Activated naive CD4-positive, alpha-beta T cell treated with anti-CD3 and anti-CD28 coated beads for 36 hours (primary cell): ENCODE measurements at places on chromosomes 3 and 15. TPM values are rescaled to one million over a fixed set of nuclear protein-coding genes. Genes with fewer than 3 reads are reported as not detected.

- no peak for DNase-seq
These were observed 55.2 kb downstream of the IQSEC1 start for GRCh38 chr3:13018043-13018451.

- DNase-seq: no peak
These were observed 398.5 kb downstream of the VPS13C start for GRCh38 chr15:61661791-61662190.

DNA sequence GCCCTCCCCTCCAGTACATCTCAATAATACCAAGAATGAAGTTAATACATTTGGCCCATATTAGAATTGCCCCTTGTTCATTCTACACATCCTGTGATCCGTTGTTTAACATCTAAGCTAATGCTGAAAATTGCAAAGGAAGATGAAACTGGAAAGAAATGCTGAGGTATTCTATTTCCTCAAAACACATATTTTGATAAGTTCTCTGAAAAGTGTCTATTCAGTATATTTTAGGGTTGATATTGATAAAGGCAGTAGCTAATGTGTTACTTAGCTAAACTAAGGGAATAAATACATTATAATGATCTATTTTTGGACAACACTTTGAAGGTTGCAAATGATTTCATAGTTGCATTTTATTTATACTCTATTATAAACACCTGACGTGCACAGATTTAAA is 702.6 kb upstream of the ROBO1 start:
- DNase-seq: no peak

DNA sequence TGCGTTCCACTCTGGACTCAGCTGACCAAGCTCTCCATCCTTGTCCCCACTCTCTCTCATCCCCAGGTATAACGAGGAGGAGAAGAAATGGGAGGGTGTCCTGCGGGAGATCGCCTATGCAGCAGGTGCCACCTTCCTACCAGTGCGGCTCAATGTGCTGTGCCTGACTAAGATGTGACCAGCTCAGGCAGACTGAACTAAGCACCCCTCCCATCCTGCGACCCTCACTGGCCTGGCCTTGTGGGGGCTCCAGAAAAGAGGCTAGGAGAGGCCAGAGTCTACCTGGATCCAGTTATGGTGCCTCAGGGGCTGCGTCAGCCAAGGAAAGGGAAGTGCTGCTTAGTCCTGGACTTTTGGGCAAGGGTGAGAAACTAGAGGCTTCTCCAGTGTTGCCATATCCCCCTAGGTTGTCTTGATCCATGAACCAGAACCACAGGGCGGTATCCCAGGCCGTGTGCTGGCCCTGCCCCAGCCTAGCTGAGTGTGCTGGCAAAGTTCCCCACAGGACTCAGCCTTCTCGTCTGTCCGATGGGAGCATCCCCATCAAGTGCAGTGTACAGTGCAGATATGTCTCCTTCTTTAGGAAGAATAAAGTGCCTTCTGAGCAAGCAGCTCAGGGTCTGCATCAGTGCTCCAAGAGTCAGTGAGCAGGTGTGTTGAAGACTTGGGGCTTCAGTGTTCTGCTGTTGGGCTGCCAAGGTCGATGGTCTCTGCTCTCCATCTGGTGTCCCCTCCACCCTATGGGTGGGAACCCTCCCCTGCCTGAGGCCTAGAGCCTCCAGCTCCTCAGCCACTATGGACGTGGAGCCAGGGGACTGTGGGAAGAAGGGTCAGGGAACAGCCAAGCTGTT is 6.7 kb downstream of the KLHL40 start:
- no peak for DNase-seq

DNA sequence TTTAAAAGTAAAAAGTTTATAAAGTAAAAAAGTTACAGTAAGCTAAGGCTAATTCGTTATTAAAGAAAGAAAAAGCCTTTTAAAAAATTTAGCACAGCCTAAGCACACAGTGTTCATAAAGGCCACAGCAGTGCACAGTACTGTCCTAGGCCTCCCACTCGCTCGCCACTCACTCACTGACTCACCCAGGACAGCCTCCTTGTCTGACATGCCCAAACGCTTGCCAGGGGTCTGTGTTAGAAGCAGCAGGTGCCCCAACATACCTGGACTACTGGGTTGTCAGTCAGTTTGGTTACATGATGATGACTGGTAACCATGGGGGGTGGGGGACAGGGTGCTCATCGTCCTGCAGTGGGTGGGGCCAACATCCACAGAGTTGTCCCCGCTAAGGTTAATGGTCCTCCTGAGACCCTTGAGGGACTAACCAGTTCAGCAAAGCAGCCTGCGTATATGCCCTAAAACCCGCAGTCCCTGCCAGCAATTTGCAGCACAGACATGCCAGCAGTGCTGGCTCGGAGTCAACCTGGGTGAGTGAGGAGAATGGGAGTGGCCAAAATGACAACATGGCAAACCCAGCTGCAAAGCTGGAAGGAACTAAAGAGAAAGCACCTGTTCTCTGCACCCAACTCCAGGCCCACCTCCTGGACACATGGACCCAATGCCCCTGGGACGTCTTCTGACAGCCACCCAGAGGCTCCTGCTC is 49.2 kb downstream of the CYFIP1 start:
- no peak for DNase-seq

Gene LCTL
- not detected for total RNA-seq

Gene ESYT3
- total RNA-seq: 1.1 TPM
